Urothelium cell line (cell line): ENCODE measurements at places on chromosomes 6 and 20.

DNA sequence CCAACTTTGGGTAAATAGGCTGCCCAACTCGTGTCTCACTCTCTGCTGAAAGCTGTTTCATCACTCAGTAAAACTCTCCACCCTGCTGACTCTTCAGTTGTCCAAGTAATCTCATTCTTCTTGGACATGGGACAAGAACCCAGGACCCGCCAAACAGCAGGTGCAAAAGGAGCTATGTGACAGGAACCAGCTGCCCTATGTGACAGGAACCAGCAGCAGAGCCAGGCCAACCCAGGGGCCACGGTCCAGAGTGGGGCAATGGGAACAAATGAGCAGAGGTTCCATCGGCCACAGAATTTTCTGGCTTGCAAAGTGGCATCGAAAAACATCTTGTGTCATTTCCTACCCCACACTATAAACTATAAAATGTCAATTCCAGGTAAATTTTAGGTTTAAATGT lies 56.5 kb downstream of the MOXD1 start:
- no peak for DNase-seq

- DNase-seq, result no peak
Measured at GRCh38 chr20:59848182-59848581, 85.3 kb downstream of the SYCP2 start.

GRCh38 chr6:52497652-52498408 lies 77.7 kb downstream of the EFHC1 start:
- no peak for DNase-seq

GRCh38 chr6:159914565-159914923 lies 23.8 kb downstream of the MAS1 start:
- no peak for DNase-seq

DNA sequence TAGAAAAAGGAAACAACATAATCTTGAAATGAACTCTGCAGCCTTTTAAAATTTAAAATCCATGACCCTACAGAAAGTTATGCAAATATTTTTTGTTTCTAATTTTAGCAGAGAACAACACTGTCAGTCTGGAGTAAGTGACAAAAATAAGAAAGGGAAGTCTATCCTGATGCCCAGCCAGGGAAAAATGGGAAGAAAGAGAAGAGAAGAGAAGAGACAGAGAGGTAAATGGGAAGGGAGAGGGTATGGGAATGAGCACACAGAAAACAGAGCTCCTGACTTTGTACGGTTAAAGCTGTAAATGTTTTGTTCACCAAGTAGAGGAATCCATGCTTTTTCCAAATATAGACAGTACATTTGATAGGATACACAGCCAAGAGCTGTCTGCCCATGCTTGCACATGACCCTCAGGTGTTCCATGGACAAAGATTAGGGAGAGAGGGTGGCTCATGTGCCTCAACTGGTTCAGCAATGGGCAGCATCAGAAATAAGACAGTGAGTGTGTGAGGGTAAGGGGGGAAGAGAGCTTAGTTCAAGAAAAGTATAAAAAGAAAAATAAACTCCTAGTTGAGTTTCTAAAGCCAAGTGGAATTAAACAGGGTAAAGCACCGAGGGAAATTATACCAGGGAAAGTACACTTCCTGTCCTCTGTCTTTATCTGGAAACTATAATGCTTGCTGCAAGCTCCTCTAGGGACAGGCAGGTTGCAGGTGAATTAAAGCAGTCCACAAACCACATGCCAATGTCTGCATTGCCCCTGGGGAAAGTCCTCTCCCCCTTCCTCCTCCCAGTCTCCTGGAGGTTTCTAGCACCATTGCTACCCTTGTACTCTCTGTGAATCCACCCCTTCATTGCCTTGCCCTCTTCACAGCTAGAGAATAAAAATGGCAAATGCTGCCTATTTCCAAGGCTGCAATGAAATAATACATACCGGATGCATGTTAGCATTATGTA lies 30.0 kb downstream of the MAP3K5 start:
- no peak for DNase-seq

DNA sequence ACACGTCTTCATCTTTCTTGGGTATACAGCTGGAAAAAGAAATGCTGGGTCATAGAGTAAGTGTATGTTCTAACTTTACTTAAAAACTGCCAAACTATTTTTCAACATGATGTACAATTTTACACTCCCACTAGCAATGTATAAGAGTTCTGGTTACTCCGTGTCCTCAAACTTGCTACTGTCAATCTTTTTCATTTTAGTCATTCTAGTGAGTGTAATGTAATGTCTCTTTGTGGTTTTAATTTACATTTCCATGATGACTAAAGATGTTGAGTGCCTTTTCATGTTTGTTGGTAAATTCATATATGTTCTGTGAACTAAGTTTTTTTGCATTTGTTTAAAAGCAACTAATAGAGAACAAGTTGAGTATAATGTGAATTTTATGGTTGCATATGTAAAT lies 43.9 kb downstream of the ATG5 start:
- no peak for DNase-seq

DNA sequence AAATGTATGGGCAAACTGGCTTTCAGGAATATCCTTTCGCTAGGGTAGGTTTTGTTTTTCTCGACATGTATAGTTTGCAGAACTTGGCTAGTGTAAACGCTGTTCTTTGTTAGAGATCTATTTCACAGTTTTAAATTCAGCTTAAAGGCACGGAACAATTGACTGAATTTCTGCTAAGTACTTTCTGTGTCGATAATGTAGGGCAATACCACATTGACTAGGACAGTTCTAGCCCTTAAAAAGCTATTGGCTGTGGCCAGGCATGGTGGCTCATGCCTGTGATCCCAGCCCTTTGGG lies 92.8 kb downstream of the CEP57L1 start:
- DNase-seq, result no peak

DNA sequence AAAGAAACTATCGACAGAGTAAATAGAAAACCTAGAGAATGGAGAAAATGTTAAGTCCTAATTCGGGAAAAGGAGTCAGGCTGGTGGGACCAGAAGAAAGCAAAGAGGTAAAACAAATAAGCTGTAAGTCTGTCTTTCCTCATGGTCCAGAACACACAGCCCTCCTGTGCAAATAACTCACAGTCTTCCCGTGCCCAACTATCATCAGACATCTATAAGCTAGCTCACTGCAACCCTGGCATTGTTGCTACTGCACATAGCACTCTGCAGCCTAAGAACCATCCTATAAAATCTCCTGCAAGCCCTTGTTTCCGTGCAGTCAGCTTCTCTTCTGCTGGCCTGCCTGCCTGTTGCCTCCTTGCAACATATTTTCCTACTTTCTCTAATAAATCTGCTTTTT lies 17.4 kb downstream of the HLA-DRA start:
- DNase-seq, result no peak

GRCh38 chr20:51766994-51767866 lies 960 bp downstream of the ATP9A start:
- DNase-seq, result peak; percentile 94

DNA sequence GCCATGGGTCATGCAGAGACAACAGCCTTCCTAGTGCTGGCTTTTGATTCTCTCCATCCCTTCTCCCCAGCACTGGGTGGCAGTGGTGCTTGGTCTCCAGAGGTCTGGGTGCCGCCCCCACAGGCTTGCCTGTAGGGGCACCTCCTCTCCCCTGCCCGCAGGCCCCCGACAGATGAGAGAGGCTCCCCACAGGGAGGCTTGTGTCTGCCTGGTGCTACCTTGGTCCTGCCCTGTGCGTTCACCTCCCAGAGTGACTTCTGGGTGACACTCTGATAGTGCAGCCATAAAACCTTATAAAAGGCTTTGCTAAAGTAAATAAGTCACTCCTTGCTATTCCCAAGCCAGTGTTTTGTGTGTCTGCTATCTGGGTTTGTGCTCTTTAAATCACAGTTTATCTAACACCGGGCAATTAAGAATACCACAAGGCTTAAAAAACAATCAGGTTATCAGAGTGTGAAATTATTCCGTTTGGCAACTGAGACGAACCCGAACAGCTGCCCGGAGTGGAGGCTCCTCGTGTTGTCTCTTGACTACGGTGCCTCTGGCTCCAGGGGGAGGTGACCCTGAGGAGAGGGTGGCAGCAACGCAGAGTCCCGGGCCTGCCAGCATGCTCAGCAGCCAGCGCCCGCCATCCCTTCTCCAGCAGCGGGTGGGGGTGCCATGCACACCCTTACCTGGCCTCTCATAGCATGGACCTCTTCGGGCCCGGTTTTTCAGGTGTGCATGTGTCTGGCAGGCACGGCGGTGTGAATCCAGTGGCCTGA lies 5.4 kb upstream of the C20orf204 start:
- no peak for DNase-seq

DNA sequence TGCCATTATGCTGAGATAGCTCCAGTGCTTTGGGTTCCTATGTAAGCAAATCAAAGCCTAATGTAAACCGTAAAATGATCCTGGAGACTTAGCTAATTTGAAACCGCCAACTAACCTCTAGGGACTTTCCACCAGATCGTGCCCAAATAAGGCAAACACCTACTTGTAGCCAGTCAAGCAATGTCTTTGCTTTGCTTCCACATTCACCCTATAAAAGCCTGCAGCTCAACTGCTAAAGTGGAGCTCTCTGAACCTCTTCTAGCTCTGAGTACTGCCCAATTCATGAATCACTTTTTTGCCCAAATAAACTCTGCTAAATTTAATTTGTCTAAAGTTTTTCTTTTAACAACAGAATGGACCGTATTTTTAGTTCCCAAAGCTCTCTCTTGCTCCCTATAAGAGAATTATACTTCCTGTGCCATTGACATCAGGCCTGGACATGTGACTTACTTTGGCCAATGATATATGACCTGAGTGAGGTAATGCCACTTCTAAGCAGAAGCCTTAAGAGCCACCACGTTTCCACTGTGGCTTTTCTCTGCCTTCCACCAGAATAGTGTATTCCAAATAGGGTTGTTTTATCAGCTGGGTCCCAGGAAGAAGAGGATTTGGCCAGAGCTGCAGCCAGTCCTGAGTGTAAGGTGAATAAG lies 34.8 kb upstream of the PSMF1 start:
- no peak for DNase-seq
